ENCODE measurements at places on chromosomes 5 and 9.

GRCh38 chr5:136466041-136466415 is 100.7 kb upstream of the TRPC7 start:
- DNase-seq = no peak

DNA sequence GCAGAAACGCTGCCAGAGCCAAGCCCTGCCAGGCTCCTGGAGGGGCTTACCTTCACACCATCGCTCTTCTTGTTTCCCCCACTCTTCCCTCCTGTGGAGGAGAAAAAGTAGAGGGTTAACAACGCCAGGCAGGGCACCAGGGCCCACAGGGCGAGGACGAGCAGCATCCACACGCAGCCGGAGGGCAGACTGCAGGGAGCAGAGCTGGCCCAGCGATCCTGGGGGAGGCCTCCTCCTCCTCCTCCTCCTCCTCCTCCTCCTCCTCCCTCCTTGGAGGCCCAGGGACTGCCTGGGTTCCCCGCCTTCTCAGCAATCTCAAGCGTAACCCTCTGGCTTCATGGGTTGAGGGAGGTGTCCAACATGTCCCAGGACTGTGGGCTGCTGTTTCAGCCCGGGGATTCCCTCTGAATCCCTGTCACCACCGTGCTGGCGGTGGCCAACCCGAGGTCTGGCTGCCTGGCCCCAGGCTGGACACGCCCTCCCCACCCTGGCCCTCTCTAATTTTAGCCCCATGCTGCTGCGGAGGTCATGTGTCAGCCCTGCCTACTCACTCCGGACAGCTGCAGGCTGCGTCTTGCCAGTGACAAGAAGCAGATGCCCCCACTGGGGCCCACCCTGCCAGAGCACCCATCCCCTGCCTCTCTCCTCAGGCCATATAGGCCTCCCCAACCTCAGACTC is 44.3 kb downstream of the CAMK2A start:
- no peak for DNase-seq

GRCh38 chr5:38755181-38755580 is 90.6 kb upstream of the OSMR start:
- DNase-seq = no peak

DNA sequence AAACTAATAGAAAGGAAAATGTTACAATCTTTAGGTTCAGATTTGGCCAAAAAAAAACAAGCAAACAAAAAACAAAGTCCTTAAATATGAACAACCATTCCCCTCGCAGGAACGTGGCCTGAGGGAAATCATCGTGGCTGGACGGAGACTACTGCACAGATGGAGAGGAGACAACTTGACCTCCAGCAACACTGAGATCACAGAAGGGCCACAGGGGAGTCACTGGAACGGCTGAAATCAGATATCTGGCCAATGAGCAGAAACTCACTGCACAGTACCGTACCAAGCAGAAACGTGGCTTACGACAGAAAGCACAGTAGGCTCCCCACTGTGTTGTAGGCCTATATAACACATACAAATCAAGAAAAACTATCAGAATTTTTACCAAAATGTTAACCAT is 27.7 kb downstream of the CAMSAP1 start:
- no peak for DNase-seq

DNA sequence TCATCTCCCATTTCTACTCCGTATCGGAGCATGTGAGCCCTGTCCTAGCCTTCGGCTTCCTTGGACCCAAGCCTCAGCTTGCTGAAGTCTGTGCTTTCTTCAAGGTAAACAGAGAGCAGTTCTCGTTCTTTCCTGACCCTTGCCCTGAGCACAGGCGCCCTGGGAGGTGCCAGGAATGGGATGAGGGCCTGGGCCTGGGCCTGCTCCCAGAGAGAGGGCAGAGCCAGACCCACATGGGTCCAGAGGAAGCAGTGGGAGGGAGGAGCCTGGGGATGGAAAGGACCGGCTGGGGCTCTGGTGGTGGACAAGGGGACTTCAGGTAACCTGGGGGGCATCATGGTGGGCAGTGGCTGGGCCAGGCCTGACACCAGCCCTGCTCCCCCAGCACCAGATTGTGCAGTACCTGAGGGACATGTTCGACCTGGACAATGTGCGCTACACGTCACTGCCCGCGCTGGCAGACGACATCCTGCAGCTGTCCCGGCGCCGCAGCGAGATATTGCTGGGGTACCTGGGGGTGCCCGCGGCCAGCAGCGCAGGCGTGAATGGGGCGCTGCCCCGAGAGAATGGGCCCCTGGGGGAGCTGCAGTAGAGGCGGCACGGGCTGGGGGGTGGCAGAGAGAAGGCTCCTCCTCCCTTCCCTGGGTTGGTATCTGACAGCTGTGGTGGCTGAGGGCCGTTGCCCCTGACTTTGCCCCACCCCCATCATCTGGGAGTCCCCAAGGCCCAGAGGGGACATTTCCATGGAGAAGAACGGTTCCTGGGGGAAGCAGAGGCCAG is 10.9 kb upstream of the DOLPP1 start:
- no peak for DNase-seq

DNA sequence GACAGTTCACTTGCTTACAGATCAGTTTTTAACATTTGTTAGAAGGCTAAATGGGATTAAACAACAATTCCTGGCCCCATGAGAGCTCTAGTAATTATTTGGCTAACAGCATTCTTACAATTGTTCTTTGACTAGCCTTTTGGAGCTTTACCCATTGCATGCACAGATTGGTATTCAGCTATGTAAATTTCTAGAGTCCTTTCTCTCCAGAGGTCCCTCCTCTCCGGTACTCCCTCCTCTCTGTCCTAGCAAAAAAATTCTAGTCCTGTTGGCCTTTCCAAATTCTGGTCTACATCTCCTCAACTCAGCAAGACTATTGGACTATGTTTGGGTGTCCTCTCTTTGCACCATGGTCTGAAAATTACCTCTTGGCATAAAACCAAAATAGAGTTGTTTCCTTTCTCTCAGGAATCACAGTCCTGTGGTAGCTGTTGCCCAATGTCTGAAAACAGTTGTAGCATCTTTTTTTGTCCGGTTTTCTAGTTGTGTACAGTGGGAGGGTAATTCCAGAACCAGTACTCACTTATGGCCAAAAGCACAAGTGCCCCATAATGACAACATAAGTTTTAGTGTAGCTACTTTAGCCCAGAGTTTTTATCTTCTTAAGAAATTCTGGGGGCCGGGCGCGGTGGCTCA is 18.1 kb downstream of the SAR1B start:
- no peak for DNase-seq

DNA sequence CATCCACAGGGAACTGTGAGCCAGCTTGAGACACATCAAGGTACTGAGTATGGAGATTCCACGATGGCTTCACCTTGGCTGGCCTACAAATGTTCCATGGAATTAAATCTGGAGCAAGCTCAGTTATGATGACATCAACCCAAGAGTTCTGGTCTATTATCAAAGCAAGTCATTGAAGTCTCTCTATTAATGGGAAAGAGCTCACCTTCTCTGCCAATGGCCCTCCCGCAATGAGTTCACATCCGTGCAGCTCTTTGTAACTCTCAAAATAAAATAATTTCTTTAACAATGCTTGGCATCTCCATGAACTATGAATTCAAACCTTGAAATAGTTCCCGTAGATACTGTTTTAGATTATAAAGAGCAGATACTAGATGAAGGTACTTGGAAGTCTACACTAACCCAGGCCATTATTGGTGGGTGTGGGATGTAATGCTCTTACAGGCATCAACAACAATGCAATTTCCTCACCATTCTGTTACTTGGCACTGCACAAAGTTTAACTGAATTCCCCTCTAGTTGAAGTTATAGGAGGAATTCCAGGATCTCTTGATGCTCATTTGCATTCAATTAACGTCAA is 55.4 kb downstream of the ZNF474 start:
- DNase-seq = no peak

DNA sequence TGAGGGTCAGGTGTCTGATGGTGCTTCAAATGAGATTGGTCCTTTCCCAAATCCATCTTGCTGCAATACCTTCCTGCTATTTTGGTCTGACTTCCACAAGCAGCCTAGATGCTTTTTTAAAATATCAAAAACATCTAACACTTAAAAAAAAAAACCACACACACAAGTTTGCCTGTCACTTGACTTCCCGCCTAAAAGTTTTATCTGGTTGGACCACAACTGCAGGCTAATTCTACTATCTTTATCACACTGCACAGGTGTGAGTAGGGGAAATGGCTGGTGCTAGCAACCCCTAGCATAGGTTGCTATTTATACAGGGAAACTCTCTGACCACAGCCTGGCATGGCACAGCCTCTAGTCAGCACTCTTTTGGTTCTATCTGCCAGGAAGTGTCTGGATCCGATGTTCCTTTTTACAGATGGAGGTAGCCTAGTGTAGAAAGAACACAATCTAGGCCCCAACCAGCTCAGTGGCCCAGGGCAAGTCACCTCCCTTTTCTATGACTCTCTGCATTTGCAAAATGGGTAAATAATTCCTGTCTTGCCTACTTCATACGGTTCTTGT is at the start of gene HEMGN:
Gene HEMGN, minus strand, starts transcription at position 92 of the 564 bp plus-strand sequence. Its CDS starts 36 bp downstream, at position 56.
- DNase-seq = no peak

DNA sequence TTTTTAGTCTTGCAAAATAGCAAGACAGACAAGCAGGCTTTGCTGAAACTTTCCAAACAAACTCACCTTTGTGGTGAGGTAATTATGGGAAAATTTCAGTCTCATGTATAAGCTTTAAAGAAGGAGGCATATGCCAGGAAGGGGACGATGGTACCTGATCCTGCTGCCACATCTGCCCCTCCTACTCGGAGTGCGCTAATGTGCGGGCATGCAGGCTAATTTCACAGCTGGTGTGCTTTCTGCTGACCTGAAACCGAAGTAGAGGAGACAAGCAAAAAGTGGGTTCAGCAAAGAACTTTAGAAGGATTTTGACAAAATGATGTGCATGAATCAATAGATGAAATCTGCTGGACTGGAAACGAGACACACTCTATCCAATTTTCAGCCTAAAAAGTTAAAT is 117.1 kb upstream of the IRX4 start:
- no peak for DNase-seq

GRCh38 chr5:74945561-74946165 is 79.5 kb upstream of the FAM169A start:
- no peak for DNase-seq

- peak; percentile 78 for DNase-seq
Measured at GRCh38 chr5:155726267-155726666, 600.7 kb upstream of the SGCD start.

- no peak for DNase-seq
Measured at GRCh38 chr5:6655432-6655831, 22.2 kb downstream of the SRD5A1 start.

Measured in left kidney (tissue), 8 donors.